Activated naive CD8-positive, alpha-beta T cell treated with anti-CD3 and anti-CD28 coated beads for 36 hours (primary cell): ENCODE measurements at places on chromosomes 16 and 17.

DNA sequence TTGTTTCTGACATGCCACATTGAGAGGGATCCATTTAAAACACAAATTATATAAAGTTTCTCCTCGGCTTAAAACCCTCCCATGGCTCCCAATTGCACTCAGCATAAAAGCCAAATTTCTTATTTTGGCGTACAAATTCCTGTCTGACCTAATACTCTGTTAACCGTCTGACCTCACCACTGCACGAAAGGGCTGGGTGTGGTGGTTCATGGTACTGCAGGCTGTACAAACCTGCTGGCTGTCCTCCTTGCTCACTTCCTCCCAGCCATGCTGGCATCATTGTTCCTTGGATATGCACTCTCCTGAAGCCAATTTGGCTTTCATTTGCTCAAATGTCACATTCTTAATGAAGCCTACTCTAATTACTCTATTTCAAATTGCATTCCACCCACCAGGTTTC is 301.6 kb upstream of the C16orf82 start:
- DNase-seq, result peak; percentile 8

DNA sequence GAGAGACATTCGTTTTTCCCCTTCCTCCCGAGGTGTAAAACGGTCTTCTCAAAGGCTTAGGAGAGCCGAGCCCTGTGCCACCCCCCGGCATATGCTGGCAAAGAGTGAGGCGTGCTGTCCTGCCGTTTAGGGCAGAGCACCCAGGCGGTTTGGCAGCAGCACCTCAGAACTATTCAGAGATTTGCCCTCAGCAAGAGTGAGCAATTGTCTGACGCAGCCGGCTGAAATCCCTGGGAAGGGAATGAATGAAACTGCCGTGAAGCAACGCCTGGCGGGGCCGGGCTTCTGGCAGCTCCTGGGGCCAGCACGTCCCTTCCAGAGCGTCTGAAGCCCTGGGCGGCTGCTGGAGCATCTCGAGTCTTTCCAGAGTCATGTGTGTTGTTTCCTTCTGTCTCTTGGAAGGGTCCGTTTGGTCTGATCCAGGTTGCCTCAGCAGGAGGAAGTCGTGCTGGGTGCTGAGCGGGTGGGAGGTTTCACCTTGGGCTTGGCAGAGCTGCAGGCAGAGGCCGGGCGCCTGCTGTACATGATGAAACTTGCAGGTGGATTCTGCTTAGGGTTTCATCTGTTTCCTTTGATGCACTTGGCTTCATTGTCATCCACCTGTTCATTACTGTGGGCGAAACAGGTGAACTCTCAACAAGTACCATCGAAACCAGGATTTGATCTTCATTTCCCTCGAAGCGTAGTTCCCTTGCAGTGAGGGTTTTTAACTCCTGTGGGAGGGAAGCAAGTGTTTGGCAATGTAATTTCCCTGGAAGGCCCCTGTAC is 35.4 kb downstream of the TBCD start:
- no peak for DNase-seq

GRCh38 chr17:39194089-39194984 is 3.1 kb downstream of the CACNB1 start:
- DNase-seq, result no peak

DNA sequence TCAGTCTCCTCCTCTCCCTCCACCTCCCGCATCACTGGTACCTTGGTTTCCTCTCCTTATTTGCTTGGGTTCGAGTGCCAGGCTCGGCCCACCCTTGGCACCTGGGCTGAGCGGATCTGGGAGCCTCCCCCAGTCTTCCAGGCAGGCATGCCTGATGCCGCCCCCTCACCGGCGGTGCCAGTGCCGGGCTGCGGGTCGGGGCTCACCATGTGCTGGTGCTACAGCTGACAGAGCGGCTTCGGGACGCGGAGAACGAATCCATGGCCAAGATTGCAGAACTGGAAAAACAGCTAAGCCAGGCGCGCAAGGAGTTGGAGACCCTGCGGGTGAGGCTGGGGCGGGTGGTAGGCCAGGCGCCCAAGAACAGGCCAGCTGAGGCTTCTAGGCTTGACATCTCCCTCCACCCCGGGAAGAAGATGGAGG is 19.2 kb downstream of the FMNL1 start:
- DNase-seq, result no peak

GRCh38 chr17:7977039-7977438 is 25.4 kb upstream of the GUCY2D start:
- DNase-seq, result no peak

- peak; percentile 21 for DNase-seq
Observed at GRCh38 chr17:77842528-77843147, 115.9 kb upstream of the TNRC6C start.

GRCh38 chr16:30820952-30821421 is 34.0 kb upstream of the ZNF629 start:
- no peak for DNase-seq

DNA sequence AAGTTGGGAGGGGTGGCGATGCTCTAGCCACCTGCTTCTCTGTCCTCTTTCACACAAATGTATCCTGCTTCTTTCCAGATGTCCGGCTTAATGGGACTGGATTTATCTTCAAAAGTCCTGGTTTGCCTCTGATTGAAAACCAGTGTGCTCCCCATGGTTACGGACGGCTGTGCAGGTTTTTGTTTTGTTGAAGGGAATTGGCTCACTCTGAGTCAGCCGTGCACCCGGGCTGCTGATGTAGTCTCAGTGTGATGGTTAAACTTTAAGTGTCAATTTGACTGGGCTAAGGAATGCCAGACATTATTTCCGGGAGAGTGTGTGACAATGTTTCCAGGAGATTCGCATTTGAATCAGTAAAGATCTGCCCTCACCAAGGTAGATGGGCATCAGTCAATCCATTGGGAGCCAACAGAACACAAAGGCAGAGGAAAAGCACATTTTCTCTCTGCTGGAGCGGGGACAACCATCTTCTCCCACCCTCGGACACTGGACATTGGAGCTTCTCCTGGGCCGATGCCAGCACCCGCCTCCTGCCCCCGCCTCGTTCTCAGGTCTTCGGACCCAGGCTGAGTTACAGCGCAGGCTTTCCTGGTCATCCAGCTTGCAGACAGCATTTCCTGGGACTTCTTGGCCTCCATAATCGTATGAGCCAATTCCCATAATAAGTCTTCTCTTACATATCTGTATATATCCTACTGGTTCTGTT is 126.9 kb upstream of the TNRC6C start:
- no peak for DNase-seq

- no peak for DNase-seq
Observed at GRCh38 chr17:17055286-17056155, 13.3 kb downstream of the MPRIP start.

- DNase-seq, result no peak
Observed at GRCh38 chr16:68834550-68834949, 8.8 kb upstream of the TANGO6 start.

- no peak for DNase-seq
Observed at GRCh38 chr17:2419486-2419885, 18.6 kb upstream of the MNT start.

GRCh38 chr16:57240851-57241250 is 4.2 kb upstream of the ARL2BP start:
- no peak for DNase-seq

DNA sequence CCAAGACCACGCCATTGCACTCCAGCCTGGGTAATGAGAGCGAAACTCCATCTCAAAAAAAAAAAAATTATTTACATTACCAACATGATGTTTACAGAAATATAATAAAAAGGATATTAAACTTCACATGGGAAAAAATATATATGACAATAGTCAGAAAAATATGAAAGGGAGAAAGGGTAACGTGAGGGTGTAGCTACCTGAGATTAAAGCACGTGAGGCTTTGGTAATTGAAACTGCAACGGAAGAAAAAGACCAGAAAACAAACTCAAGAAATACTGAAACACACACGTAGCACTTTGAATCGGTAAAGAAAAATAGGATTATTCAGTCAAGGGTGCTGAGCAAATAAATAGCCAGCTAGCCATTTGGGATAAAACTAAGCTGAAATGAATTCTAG is 53.6 kb downstream of the CYTH1 start:
- no peak for DNase-seq

- DNase-seq, result no peak
Observed at GRCh38 chr17:8018436-8018835, 16.0 kb downstream of the GUCY2D start.

DNA sequence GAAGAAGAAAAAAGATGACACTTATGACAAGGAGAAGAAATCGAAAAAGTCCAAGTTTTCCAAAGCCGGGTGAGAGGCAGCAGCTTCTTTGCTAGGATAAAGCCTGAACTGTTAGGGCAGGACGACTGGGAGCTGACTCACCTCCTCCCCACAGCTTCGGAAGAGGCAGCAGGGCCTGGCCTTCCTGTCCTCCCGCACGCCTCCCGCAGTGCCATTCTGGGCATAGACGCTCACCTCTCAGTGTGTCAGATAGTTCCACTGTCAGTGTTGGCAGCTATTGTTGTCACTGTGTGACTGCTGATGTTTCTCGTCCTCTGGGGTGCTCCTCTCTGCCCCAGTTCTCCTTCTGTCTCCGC is 12.6 kb downstream of the UBN1 start:
- DNase-seq, result no peak

GRCh38 chr17:71900621-71901229 is 220.1 kb upstream of the SOX9 start:
- no peak for DNase-seq

- DNase-seq, result no peak
Observed at GRCh38 chr17:37717627-37718323, 27.1 kb downstream of the HNF1B start.
